Liver (tissue), 10 donors: ENCODE measurements at places on chromosomes 16 and 17. TPM values are rescaled to one million over a fixed set of nuclear protein-coding genes. Genes with fewer than 3 reads are reported as not detected.
A peak's percentile ranks its signal among the peaks of the same experiment; 100 is the strongest.

CHST6 gene
- not detected for polyA plus RNA-seq

DNA sequence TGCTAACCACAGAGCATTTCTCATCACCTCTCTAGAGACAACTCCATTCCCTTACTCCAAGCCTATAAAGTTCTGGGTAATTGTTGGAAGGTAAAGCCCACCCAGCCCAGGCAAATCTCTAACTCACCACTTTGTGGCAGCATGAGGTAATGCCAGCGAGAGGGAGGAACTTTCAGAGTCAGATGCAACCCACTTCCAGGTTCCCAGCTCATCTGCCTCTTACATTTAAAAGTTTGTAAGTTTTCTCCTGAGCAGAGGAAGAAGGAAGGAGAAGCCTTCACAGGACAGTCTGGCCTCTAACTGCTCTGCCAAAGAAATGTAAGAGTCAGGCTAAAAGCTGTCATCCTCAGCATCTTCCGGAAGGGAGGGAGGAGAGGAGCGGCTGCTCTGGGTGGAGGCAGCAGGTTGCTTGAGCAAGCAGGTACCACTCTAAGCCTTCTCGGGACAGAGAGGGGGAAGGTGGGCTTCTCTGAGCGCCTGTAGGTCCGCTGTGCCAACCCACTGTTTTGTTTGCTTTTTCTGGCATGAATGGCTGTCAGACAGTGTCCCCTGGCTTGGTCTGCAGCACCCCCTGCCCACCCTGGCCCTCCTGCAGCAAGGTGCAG, 1.0 kb downstream of the ZNF319 start:
- DNase-seq: no peak
- peak overlapping the region; percentile 35 for H3K4me3 ChIP-seq
- H3K27ac ChIP-seq: peak overlapping the region; percentile 66
- H3K4me1 ChIP-seq: peaks cover 16% of the 10 kb centered on the region

GRCh38 chr17:27984404-27984803, 58.1 kb upstream of the NLK start:
- DNase-seq: no peak
- no peaks in the 10 kb centered on the region for H3K36me3 ChIP-seq
- H3K27ac ChIP-seq: no peak overlapping the region
- no peaks in the 10 kb centered on the region for H3K27me3 ChIP-seq
- no peaks in the 10 kb centered on the region for H3K4me1 ChIP-seq

CDH3 gene
- polyA plus RNA-seq: not detected

DNA sequence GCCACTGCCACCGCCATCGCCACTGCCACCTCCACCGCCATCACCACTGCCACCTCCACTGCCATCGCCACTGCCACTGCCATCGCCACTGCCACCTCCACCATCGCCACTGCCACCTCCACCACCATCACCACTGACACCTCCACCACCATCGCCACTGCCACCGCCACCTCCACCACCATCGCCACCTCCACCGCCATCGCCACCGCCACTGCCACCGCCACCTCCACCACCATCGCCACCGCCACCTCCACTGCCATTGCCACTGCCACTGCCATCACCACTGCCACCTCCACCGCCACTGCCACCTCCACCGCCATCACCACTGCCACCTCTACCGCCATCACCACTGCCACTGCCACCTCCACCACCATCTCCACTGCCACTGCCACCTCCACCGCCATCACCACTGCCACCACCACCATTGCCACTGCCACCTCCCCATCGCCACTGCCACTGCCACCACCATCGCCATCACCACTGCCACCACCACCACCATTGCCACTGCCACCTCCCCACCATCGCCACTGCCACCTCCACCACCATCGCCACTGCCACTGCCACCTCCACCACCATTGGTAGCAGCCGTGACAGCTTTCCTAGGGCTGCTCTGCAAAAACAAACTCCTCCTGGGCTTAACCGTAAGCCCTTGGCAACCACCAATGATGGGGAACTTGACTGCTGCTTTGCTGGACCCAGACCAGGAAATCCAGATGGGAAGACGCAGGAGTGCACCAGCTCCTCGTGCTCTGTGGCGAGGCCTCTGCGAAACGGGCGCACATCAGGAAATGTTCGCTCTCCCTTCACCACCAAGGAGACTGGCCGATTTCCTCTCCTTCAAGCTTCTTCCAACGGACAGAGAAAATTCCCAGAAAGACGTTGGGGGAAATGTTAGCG, 147.2 kb downstream of the RBFOX3 start:
- H3K27me3 ChIP-seq: no peaks in the 10 kb centered on the region
- DNase-seq: no peak
- H3K27ac ChIP-seq: no peak overlapping the region
- no peak overlapping the region for H3K4me3 ChIP-seq

DNA sequence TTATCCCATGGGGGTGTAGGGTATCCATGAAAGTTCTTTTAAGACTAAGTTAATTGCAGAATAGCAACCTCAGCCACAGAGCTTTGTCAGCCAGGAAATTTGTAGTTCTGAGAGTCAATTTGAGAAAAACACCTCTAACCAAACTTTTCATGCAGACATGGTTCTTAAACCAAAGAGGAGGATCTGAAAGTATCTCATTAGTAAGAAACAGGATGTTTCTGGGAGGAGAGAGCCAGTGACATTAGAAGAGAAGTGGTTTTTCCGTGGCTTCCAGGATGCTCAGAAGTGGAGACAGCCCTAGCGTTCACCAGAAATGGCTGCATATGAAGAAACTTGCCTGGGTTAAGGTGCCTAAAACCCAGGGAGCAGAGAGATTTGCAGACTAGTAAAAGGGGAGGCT, 7.9 kb downstream of the GNAO1 start:
- H3K36me3 ChIP-seq: no peaks in the 10 kb centered on the region
- H3K27me3 ChIP-seq: no peaks in the 10 kb centered on the region
- no peak overlapping the region for H3K4me3 ChIP-seq
- no peak overlapping the region for H3K27ac ChIP-seq

- no peak overlapping the region for H3K4me3 ChIP-seq
- no peak for DNase-seq
- no peaks in the 10 kb centered on the region for H3K4me1 ChIP-seq
- no peaks in the 10 kb centered on the region for H3K36me3 ChIP-seq
- H3K27ac ChIP-seq: no peak overlapping the region
Measured at GRCh38 chr16:75929046-75929445, 202.8 kb upstream of the CPHXL start.

DNA sequence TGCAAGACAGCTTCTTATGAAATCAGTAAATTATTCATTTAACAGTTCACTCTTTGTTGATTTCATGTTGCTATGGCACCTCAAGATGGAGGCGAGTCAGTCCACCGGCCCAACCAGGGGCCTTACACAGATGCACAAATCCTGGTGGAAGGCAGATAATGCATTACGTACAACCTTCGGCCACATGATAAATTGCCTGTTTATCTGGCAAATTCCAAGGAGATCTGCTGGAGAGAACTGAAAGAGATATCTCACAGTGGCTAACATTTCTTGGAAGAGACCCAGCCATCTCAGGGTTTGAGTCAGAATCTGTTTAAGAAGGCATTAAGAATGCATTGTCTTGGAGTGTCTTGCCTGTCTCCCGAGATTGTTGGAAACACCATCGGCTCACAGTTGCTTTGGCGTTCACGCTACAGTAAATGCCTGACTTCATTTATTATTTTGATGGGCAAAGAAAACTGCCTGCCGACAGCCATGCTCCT, 225.6 kb downstream of the MSI2 start:
- H3K27ac ChIP-seq: no peak overlapping the region
- H3K4me1 ChIP-seq: no peaks in the 10 kb centered on the region
- H3K4me3 ChIP-seq: no peak overlapping the region
- no peak for DNase-seq
- no peaks in the 10 kb centered on the region for H3K36me3 ChIP-seq
- no peaks in the 10 kb centered on the region for H3K27me3 ChIP-seq

- H3K27me3 ChIP-seq: no peaks in the 10 kb centered on the region
- peaks cover 38% of the 10 kb centered on the region for H3K36me3 ChIP-seq
- DNase-seq: no peak
- H3K4me1 ChIP-seq: peaks cover 18% of the 10 kb centered on the region
Measured at GRCh38 chr16:75653922-75654321, 6.3 kb downstream of the TERF2IP start.

CSH2 gene
- not detected for polyA plus RNA-seq

GRCh38 chr17:79017546-79018369, 6.2 kb upstream of the C1QTNF1 start:
- no peaks in the 10 kb centered on the region for H3K27me3 ChIP-seq
- H3K27ac ChIP-seq: no peak overlapping the region
- peaks cover 4% of the 10 kb centered on the region for H3K4me1 ChIP-seq
- H3K4me3 ChIP-seq: no peak overlapping the region
